Progenitor cell of endocrine pancreas (in vitro differentiated cells): ENCODE measurements at places on chromosomes 4 and X.

GRCh38 chr4:52625216-52625615 lies 33.9 kb downstream of the USP46 start:
- no peak for DNase-seq
- H3K4me3 ChIP-seq = no peak overlapping the region
- H3K27ac ChIP-seq = no peak overlapping the region
- H3K36me3 ChIP-seq = peaks cover 11% of the 10 kb centered on the region
- H3K27me3 ChIP-seq = no peaks in the 10 kb centered on the region

- H3K36me3 ChIP-seq = peaks cover 2% of the 10 kb centered on the region
- no peak for DNase-seq
- no peak overlapping the region for H3K27ac ChIP-seq
- H3K4me3 ChIP-seq = no peak overlapping the region
- no peaks in the 10 kb centered on the region for H3K27me3 ChIP-seq
- peaks cover 7% of the 10 kb centered on the region for H3K4me1 ChIP-seq
These were observed 368.1 kb upstream of the NOCT start for GRCh38 chr4:138647433-138647832.

DNA sequence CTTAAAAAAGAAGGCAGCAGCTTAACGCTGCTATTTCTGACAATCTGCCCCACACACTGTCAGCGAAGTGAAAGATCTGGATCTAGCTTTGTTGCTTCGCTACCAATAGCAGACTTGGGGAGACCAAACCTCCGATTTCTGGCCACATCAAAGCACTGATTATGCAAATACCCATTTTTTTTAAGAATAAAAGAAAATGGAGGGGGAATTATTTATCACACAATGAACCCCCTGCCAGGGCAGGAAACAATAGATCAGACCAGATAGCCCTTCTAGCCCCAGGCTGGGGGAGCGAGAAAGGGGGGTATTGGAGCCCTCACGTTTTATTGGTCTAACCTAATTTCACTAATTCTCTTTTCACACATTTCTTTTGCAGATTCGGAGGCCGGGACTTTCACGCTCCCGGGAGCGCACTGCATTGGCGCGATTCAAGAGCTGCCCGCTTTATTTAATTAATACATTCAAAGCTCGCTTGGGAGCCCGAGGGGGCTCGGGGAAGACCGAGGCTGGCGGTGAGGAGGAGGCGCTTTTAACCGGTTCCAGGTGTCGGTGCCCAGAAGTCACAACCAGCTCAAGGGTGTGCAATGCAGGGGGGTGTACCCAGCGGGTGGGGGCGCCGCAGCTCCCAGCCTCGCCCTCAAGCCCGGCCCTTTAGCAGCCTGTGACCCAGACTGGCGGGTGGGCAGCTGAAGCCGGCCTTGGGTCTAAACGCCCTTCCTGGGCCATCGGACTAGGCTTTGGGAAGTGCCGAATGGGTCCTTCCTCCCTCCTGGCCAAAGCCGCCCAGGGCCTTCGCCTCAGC lies 5.5 kb downstream of the NEUROG2 start:
- peaks cover 93% of the 10 kb centered on the region for H3K27me3 ChIP-seq
- peaks cover 8% of the 10 kb centered on the region for H3K4me1 ChIP-seq
- H3K27ac ChIP-seq = no peak overlapping the region
- no peaks in the 10 kb centered on the region for H3K36me3 ChIP-seq

GRCh38 chrX:39162322-39162735 lies 361.1 kb downstream of the MID1IP1 start:
- DNase-seq = no peak
- no peaks in the 10 kb centered on the region for H3K36me3 ChIP-seq
- H3K27ac ChIP-seq = no peak overlapping the region
- peaks cover 39% of the 10 kb centered on the region for H3K27me3 ChIP-seq
- H3K4me1 ChIP-seq = peaks cover 7% of the 10 kb centered on the region
- no peak overlapping the region for H3K4me3 ChIP-seq

DNA sequence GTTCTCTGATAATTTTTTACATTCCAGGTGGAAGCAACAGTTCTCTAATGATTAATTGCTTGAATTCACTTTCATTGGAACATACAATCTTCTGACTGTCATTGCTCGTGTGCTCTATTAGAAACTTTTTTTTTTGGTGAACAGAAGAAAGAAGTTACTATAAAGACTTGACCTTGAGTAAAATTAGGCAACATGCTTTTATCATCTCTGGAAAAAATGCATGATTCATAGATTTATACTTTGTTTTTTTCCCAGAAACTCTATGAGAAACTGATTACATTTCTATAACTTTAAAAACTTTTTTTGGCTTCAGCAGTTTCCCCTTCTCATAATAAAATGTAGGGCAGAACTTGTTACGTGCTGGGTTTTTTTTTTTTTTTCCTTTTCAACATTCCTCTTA lies 167.6 kb downstream of the ARHGAP10 start:
- H3K36me3 ChIP-seq = peaks cover 8% of the 10 kb centered on the region
- H3K27ac ChIP-seq = no peak overlapping the region
- H3K27me3 ChIP-seq = no peaks in the 10 kb centered on the region
- DNase-seq = no peak
- H3K4me1 ChIP-seq = no peaks in the 10 kb centered on the region
- no peak overlapping the region for H3K4me3 ChIP-seq

GRCh38 chrX:20063153-20063552 lies 53.6 kb downstream of the MAP7D2 start:
- no peak overlapping the region for H3K27ac ChIP-seq
- no peaks in the 10 kb centered on the region for H3K27me3 ChIP-seq
- no peak overlapping the region for H3K4me3 ChIP-seq
- no peaks in the 10 kb centered on the region for H3K36me3 ChIP-seq
- H3K4me1 ChIP-seq = peaks cover 2% of the 10 kb centered on the region
